ENCODE measurements at places on chromosomes 4 and X.

DNA sequence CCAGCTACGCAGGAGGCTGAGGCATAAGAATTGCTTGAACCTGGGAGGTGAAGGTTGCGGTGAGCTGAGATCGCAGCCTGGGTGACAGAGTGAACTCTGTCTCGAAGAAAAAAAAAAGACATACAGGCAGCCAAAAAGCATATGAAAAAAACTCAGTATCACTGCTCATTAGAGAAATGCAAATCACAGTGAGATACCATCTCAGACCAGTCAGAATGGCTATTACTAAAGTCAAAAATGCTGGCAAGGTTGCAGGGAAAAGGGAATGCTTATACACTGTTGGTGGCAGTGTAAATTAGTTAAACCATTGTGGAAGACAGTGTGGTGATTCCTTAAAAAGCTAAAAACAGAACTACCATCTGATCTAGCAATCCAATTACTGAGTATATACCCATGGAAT lies 123.1 kb downstream of the CHIC2 start:
- no peak for DNase-seq

DNA sequence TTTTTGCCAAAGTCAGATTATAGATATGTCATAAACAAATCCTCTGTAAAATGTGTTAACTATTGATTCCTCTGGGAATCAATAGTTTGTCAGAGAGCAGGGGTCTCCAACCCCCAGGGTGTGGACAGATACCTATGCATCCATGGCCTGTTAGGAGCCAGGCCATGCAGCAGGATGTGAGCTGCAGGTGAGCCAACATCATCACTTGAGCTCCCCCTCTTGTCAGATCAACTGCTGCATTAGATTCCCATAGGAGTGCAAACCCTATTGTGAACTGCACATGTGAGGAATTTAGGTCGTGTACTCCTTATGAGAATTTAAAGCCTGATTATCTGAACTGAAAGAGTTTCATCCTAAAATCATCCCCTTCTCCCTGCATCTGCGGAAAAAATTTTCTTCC lies 1365.4 kb downstream of the ARAP2 start:
- no peak for DNase-seq

DNA sequence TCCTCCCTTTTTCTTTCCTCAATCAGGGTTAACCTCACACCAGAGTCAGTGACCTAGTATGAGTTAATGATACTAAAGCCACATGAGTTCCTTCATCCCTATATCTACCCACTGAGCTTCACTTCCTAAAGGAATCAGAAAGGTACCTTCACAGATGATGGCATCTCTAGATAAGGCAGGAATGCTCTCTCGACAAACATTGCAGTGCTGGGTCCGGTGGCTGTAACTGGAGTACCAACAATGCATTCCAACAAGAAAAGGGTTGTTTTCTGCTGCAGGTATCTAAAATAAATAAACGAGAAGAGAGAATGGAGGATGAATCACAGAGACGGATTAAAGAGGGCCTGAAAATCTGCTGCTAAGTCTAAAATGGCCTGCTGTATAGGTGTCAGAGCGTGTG lies 66.7 kb downstream of the DGKK start:
- DNase-seq = no peak

DNA sequence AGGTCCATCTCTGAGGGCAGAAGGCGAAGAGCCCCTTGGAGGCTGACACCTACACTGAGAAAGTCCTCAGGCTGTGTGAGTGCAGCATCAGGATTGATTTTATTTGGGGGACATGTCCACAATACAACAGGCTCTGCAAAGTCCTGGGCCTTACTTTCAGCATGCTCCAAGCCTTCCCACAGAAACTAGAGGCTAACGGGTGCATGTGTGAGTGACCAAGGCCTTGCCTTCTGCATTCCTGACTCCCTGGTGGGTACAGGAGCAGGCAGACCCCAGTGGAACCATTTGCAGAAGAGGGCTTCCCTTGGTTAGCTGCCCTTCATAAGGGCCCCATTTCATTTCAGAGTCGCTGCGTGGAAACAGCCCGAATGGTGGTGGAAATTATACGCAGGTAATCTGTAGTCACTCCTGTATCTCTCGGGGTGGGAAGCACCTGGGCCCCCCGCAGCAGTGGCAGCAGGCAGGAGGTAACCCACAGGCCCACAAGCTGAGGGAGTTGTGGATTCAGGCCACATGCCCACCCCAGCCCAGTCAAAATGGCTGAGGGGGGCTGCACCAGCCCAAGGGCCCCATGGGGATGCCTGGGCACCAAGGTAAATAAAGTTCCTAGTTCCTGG lies 37.7 kb downstream of the NSG1 start:
- no peak for DNase-seq

DNA sequence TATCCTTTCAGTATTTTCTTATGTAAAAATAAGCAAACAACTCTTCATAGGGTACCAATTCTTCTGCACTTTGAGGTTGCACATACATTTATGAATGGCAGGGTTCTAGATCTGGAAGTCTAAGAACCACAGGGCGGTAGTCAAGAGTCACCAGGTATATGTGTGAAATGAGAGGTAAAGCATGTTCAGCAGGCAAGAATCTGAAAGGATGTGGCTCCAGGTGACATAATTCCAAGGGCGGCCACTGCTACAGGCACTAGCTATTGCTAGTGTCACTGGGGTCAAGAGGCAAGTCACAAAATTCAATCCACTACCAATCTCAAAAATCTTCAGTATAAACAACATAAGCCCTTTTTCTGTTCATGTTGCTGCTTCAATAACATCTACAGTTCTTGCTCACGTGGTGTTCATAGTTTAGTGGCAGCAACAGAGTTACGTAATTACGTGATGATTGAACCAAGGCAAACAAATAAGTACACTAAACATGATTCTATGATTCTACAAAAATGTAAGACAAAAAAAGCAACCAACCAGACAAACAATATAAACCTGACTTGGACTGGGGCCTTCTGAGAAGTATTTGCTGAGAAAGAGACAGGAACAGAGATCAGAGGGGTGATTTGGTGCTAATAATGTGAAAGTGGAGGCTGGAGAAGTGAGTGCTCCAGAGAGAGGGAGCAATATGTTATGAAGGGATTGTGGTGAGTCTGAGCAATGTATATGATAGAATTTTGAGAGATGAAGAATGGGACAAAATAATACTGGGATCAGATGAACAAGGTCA lies 101.7 kb downstream of the NAA11 start:
- no peak for DNase-seq

- DNase-seq = no peak
These were observed 27.0 kb upstream of the TMEM131L start for GRCh38 chr4:153438916-153439756.

- DNase-seq = no peak
These were observed 16.4 kb upstream of the ZNF280C start for GRCh38 chrX:130285069-130285620.

DNA sequence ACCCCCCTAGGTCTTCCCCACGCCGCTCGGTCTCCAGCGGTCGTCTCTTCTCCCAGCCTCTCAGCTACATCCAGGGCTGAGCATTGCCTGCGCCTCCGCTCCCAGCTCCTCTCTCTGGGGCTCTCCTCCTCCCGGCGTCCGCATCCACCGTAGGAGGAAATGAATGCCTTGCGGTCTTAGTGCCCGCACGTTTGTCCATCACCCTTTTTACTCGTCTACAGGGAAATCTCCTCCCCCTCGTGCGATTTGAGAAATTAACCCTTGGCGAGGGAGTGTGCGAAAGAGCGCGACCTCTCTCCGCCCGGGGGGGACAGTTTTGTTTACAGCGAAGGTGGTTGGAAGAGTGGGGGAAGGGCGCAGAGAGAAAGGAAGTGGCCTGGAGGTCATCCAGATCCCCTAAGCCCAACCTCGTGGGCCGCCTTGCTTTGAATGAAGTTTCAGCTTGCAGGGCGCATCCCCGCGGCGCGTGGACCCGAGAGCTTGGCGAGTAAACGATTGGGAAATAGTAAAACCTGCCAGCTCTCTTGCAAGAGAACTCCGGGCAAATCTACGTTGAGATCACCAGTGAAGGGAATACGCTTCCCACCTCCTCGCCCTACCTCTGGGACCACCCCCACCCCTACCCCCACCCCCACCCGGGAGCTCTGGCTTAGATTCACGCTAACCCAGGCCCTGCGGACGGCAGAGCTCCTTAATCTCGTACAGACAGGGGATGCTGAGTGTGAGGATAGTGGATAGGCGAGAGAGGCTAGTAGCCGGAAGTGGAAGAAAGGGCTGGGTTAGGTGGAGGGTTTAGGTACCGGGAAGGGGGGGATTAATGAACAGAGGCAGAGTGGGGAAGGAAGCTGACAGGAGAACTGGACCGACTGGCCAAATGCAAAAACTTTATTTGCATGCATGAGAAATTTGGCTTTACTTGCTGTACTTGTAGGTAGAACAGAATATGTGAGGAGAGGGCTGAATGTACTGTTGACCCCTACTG lies at the start of gene ELOVL6:
ELOVL6 (minus strand) TSS at position 181 of the 982 bp plus-strand sequence. CDS start 280 bp downstream, outside the sequence.
- DNase-seq = peak; percentile 27

GRCh38 chrX:7244405-7244804 lies 96.5 kb upstream of the PUDP start:
- no peak for DNase-seq

DNA sequence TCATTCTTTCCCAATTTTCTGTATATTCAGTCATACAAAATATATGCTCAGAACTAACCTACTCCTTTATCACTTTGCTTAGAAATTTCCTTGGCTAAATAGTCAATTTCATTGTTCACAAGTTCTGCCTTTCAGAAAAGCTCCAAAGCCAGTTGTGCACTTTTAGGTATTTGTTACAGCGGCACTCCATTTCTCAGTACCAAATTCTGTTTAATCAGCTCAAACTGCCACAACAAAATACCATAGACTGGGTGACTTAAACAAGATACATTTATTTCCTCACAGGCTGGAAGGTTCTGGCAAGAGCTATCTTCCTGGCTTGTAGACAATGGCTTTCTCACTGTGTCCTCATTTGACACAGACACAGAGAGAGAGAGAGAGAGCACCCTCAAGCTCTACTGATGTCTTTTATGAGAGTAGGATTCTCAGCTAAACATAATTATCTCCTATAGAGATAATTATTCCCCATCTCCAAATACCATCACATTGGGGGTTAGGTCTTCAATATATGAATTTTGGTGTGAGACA lies 188.8 kb upstream of the FSTL5 start:
- no peak for DNase-seq

Measured in stimulated activated CD4-positive, alpha-beta T cell treated with anti-CD3 and anti-CD28 coated beads, Interleukin-1b, Interleukin-23, amount 100 ng/mL, for 24 hours (primary cell).